NAMALWA (cell line): ENCODE measurements at places on chromosomes 3 and 15.

GRCh38 chr3:869269-869668 is 223.6 kb upstream of the CNTN6 start:
- DNase-seq: no peak

- no peak for DNase-seq
Measured at GRCh38 chr3:23875113-23875725, 41.6 kb downstream of the NKIRAS1 start.

GRCh38 chr3:195307711-195308110 is 36.8 kb upstream of the XXYLT1 start:
- DNase-seq: no peak

DNA sequence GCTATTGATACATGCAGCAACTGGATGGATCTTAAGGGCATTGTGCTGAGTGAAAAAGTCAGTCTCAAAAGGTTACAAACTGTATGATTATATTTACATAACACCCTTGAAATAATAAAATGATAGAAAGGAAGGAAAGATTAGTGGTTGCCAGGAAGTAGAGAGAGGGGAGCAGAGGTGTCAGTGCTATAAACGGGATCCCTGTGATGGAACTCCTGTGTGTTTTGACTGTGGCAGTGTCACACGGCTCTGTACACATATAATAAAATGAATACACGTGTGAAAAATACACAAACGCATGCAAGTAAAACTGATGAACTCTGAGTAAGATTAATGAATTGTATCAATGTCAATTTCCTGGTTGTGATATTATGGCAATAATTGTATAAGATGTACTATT is 60.3 kb downstream of the TCAIM start:
- DNase-seq: no peak

GRCh38 chr3:157113832-157114505 is 46.0 kb downstream of the CCNL1 start:
- peak; percentile 51 for DNase-seq

DNA sequence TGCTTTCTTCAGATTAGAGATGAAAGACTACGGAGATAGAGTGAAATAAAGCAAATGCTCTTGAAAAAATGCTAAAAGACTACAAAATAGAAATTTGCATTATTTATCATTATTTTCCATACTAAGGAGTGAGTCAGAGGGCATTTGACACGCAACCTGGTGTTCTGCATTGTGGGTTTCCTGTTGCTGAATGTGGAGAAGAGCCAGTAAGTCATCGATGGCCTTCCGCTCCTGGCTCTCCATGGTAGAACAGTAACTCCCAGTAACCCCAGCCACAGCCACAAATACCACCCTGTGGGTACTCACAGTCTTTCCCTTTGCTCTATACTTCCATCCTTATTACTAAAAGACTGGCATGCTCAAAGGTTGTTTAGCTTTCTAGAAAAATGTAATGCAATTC is 61.5 kb downstream of the CGGBP1 start:
- no peak for DNase-seq
